ENCODE measurements at places on chromosomes 11 and 22.

DNA sequence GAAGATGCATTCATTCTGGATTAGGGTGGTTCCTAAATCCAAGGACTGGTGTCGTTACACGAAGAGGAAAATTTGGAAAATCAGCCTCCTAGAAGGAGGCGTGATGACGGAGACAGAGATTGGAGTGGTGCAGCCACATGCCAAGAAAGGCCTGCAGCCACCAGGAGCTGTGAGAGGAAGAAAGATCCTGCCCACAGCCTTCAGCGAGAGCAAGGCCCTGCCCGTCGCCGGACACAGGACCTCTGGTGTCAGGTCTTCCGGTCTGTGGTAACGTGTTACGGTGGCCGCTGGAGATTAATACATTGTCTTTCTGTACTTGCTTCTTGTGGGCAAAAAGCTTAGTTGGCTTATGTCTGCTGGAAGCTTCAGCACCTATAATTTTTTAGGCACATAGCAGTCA, 1045.8 kb downstream of the BRD1 start:
- DNase-seq = no peak

GRCh38 chr11:66979336-66979980, 4.4 kb downstream of the C11orf86 start:
- no peak for DNase-seq

DNA sequence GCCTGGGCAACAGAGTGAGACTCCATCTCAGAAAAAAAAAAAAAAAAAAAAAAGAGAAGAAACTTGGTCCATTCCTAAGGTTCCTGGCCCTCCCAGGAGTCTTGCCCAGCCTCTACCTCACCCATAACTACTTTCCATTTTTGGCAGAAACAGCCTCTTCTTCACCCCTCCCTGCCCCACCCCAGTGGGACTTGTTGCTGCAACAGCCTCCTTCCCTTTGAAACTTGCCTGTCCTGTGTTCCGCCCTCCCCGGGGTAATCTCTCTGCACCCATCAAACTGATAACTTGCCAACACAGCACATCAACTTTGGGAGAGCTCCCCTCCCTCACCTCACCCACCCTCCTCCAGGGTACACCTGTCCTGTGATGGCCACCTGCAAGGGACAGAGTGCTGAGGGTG, 10.0 kb upstream of the FAM83F start:
- DNase-seq = no peak

DNA sequence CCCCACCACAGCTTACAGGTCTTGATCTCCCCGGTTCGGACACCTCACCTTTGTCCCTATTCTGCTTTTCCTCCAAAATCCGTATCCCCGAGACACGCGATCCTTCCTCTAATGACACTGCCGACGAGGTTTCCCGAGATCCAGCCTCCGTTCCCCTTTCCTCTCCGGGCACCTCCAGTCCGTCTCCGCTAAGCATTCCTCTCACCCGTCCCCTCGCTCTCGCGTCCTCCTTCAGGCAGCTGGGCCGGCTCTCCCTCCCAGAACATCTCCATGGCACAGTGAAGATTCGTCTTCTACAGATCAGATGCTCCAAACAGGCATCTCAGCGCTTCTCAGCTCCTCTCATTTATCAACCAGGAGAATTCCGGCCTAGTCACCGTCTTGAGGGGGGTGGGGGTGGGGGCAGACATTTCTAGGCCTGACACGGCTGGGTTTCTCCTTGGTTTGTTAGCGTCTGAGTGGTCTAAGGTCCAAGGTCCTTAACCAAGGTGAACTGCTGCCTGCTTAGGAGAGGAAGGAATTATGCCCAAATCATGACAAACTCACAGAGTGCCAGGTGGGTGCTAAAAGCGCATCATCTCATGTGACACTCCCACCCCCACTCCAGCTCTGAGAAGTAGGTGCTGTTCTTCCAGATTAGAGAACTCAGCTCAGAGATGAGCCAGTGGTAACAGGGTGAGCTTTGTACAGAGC, at the start of gene SPTBN2:
Gene SPTBN2, minus strand, starts transcription at position 524 of the 693 bp plus-strand sequence. CDS start 7,976 bp downstream, outside the sequence.
- DNase-seq = no peak

DNA sequence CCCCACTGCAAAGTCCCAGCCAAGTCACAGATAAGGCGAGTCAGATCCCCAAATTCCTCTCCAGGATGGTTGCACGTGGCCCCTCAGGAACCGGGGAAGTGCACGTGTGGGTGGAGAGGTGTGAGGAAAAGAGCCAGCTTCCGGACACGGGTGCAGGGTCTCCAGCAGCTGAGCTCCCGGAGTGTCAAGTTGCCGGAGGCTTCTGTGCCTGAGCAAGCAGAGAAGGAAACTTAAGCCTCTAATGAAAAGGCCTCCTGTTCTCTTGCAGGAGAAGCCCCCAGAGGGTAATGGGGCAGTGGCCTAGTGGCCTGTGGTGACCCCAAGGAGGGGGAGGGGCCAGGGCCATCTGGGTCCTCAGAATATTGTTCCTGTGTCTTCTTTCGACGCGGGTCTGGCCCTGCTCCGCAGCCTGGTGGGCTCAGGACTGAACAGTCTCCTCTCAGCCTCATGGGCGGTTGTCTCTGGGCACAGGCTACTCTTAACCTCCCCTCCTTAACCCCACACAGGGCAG, 147.9 kb downstream of the FEZ1 start:
- DNase-seq = no peak

DNA sequence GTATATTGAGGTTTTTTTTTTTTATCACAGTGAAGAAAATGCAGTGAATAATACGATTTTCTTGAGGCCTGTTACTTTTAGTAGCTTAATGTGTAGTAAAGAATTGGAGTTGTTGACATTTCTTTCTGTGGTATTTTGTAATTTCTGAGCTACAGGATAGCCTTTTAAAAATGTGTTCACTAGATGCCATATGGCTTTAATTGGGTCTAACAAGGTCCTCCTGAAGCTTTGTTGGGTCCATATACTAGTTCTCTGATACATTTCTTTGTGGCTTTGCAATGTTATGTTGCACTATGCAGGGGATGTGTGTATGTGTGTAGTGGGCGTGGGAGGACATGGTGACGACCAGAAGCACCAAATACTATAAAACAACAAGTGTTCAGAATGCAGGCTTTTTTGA, 25.1 kb downstream of the FBXO7 start:
- DNase-seq = no peak

GRCh38 chr11:95140397-95141033, 50.9 kb downstream of the ENDOD1 start:
- DNase-seq = no peak

GRCh38 chr11:118152552-118153471, at the start of gene SCN4B:
TSS of gene SCN4B (minus strand) at chr11:118152823. CDS start at chr11:118152673, 150 bp downstream.
- DNase-seq = peak; percentile 71

- DNase-seq = peak; percentile 20
Measured at GRCh38 chr22:31436132-31436531, 36.7 kb downstream of the DRG1 start.

GRCh38 chr11:83119216-83119615, 37.7 kb upstream of the PCF11 start:
- no peak for DNase-seq

DNA sequence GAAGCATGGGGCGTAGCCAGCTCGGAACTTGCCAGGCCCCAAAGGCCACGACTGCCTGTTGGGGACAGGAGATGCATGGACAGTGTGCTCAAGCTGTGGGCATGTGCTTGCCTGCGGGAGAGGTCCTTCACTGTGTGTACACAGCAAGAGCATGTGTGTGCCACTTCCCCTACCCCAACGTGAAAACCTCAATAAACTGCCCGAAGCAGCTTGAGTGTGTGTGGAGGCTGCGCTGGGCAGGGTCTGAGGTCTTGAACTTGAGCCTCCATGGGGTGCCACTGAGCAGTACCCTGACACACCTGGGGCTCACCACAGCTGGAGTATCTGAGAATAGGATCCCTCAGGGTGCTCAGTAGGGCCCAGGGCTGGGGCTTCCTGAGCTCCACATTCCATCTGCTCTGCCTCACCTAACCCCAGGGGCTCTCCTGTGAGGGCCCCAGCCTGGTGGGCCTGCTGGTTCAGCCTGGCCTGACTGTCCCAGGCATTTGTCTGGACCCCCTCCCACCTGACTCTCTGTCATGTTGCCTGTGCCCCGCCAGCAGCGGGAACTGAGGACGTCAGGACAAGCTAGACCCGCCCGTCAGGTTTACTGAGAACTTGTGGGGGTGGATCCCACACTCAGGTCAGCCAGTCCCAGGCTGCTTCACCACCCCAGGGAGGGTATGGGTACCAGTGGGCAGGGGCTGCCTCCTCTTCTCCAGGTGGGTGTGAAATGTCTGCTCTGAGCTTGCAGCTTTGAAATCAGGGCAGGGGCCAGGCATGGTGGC, 3.2 kb downstream of the RASSF7 start:
- peak; percentile 77 for DNase-seq

GRCh38 chr11:62919476-62919875, 1.7 kb downstream of the CHRM1 start:
- DNase-seq = no peak

- no peak for DNase-seq
Measured at GRCh38 chr22:29740216-29740615, 20.4 kb downstream of the CABP7 start.

DNA sequence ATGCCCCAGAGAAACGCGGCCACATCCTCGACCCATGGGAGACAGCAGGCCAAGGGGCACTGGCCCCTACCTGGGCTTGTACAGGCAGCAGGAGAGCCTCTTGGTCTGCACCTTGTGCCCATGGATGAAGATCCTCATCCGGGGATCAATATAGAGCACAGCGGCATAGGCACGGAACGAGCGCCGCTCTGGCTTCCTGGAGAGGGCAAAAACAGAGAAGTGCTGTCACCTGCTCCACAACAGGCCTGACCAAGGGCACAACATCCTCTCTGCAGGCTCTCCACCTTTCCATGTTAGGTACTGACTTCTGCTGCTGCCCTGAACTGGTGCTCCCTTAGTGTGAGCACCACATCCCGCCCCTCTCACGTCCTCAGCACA, 27.2 kb downstream of the MORC2 start:
- DNase-seq = no peak

DNA sequence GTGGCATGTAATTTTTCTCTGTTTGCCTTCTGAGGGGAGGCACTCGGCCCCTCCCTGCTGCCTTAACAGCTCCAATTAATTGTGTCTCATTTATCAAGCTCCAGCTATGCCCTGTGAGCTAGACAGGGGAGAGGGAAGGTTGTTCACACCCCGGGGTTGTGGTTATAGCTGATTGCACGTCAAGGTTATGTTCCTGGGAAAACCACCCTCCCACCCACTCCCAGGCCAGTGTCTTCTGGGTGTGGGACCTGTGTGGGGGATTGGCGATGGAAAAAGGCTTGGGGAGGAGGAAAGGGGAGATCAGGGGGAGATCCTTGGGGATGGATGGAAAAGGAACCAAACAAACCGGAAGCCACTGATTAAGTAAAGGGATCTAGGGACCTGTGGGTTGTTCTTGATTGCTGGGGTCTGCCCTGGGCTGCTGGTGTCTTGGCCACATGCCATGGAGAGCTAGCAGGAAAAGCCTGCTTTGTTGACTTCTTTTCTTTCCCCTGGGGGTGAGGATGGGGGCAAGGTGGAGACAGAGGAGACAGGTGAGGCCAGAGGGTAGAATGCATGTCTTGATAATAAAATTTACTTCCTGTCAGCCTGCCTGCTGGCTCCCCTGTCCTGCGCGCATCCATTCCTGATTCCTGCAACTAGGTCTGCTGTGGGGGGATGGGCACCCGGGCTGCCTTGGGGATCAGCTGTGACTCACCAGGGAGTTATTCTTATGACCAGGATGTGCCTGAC, 13.5 kb upstream of the SORL1-AS1 start:
- DNase-seq = peak; percentile 99

- no peak for DNase-seq
Measured at GRCh38 chr22:40196628-40197360, 19.1 kb downstream of the TNRC6B start.

DNA sequence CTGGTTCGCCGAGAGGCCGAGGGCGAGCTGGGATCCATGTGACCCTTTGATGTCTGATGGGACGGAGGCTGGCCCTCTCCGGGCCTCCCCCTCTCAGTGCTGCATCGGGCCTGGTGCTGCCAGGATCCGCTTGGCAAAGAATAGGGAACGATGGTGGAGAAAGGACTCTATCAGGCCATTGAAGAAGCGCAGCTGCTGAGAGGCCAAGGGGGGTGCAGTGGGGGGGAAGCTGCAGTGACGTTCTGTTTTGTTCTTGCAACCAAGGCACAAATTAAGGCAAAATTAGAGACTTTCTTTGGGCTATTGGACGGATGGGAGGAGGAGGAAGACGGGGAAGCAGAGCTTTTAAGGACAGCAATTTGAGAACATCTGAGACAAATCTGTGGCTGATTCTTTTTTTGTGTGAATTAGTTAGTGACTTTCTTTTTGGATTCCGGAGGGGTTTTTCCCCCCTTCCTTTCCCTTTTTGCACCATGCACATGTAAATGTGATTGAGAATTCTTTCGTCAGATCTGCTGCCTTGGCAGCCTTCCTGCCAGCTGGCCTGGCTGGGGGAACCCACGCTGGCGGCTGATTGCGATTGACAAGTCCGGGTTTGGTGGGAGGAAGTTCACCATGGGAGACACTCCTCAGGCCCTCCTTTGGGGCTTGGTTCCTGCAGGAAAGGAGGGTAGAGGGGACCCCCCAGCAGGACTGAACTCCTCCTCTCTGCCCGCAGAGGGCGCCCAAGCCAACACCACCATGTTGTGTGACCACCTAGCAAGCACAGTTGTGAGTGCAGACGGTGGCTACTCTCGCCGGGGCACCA, 214.6 kb downstream of the NTM start:
- DNase-seq = no peak

DNA sequence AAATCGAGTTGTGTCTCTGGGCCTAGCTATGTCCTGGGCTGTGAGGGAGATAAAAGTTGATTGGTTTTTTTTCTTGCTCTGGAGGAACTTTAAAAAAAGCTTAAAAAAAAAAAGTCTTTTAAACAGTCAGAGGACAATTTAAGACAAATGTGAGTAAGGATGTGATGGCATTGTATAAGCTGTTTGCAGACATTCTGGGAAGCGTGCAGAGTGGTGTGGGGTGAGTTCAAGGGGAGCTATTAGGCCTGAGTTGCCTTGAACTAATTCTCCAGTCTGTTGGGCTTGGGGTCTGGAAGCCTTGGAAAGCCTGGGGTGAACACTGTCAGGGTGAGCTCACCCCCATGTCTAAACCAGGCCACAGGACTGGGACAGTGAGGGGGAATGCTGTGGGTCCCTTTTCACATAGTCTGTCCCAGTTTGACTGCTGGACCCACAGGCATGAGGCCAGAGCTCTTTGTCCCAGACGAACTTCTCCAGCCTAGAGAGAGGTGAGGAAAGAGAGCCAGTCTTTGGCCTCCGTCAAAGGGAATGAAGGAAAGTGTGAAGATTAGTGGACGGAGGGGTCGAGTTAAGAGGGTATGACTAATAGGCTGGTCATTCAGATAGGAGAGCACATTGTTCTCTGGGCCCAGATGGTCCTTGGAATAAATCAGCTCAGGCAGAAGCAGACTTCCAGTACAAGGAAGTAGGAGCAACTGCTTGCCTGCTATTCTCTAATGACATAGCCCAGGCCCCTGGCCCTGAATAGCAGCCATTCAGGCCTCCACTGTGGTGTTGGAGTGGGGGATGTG, 76.4 kb upstream of the NNMT start:
- no peak for DNase-seq

DNA sequence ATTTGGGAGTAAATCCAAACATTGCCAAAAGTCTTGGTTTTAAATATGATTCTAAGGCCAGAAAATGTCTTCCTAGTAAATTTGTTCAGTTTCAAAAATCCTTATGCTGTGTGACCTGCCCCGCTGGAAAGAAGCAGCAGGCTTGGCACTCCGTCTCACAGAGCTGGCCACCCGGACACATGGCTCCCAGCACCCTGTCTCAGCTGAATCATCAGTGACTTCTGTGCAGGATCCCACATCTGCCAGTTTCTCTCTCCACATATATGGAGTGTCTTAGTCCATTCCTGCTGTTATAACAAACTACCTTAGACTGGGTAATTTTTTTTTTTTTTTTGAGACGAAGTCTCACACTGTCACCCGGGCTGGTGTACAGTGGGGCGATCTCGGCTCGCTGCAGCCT, 356.7 kb downstream of the TBC1D22A start:
- DNase-seq = no peak

Data from prostate gland (tissue), 2 donors.